NCI-H1092 (cell line): ENCODE measurements at places on chromosomes 16 and 17.

DNA sequence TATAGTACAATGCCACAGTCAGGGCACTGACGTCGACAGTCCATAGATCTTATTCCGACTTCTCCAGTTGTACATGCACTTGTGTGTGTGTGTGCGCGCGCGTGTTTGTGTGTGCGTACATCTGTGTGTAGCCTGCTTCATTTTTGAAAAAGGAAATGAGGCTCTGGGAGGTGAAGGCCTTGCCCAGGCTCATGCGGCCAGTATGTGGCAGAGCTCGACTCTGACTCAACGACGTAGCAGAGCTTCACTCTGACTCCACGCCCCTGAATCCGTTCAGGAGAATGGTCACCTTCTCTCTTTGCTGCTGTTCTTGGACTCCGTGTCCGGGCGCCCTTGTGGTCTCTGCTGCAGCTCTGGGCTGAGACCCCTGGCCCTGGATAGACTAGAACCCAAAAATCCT is 81.6 kb upstream of the CIBAR2 start:
- DNase-seq = no peak

DNA sequence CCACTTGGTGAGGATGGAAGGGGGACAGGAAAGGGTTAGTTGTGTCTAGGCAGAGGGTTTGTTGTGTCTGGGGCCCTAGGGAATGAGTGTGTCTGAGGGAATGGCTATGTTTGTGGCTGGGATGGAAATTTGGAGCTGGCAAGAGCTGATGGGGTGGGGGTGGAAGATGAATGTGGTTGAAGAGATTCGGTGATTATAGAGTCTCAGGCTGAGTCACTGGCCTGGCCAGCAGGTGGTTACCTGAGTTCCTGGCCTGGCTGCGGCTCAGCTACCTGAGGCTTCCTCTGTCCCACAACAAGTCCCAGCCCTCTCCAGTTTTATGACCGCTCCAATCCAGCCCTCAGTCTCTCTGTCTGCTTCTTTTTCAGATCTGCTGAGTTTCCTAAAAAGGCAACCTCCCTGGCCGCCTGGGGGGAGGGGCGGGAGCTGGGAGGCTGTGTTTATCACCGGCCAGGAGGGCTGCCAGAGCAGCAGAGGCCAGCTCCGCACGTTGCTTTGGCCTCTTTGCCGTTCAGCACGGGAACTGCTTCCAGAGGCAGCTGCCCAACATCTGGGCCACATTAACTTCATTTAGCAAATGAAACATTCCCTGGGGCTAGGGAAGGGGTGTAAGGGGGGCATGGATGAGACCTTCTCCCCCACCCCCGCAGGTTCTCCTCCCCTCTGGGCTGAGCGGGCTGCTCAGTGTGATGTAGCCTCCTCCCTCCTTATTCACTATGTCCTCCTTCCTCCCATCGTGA is 21.8 kb downstream of the ITGB3 start:
- no peak for DNase-seq

- DNase-seq = no peak
Observed at GRCh38 chr16:88722784-88723506, 16.6 kb downstream of the CTU2 start.

DNA sequence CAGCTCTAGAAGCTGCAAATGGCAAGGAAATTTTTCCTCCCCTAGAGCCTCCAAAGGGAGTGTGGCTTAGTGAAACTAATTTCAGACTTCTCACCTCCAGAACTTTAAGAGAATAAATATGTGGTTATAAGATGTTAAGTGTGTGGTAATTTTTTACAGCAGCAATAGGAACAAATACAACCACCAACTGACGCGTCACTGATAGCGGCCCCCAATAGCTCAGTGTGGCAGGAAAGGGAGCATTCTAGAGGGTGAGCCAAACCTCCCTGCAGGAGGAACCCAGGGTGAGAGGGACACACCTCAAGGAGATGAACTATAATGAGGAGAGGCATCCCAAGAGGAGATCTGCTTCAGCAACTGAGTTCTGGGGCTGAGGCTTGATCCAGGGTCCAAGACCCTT is 4.0 kb downstream of the CCL4 start:
- DNase-seq = no peak

DNA sequence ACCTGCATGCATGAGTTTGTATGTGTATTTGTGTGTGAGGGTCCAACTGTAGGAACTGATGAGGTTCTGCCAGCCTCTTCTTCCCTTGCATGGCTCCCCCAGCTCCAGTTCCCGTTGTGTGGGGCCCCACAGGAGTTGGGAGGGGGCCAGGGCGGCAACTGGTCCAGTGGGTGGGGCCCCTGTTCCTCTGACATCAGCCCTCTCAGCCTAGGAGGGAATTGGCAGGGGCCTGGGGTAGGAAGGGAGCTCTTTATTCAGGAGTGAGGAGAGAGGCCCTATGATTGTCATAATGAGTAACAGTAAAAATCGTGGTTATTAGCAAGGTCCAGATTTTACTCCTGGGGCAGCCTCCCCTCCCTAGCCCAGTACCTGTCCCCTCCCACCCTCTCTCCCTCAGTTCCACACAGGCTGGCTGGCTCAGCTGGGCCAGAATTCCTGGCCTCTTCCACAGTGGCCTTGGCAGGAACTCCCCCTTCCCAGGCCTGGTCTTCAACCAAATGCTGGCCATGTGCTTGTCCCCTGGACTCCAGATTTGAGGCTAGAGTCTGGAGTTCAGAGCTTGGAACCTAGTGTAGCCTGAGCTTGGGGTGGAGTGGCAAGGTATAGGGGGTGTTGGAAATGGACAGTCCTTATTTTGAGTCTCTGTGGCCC is 18.9 kb downstream of the RARA start:
- no peak for DNase-seq

GRCh38 chr17:19331134-19331533 is 31.4 kb downstream of the B9D1 start:
- no peak for DNase-seq

DNA sequence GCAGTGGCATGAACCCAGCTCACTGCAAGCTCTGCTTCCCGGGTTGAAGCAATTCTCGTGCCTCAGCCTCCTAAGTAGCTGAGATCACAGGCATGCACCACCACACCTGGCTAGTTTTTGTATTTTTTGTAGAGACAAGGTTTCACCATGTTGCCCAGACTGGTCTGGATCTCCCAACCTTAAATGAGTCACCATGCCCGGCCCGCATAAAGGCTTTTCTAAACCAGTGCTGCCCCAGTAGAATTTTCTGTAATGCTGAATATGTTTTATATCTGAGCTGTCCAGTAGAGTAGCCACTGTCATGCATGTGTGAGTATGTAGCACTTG is 36.9 kb upstream of the WSB1 start:
- DNase-seq = no peak

GRCh38 chr16:52077607-52078006 is 469.3 kb downstream of the TOX3 start:
- no peak for DNase-seq

- no peak for DNase-seq
Observed at GRCh38 chr16:24953721-24954120, 61.4 kb downstream of the ARHGAP17 start.

DNA sequence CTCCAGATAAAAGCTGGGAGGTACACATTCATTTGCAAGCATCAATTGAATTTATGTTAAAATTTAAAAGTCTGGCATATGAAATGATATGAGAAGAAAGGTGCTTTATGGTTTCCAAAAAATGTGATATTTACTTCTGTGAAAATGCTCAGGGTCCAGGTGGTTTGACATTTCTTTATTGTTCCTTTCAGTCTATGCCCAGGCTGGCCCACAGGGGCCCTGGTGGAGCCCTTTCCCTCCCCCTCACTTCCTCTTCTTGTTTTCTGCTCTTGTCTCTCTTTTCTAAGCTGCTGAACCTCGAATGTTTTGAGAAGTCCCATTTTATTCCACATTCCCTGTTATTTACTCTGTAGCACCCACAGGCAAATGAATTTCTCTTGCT is 127.8 kb downstream of the HS3ST3B1 start:
- DNase-seq = no peak

- no peak for DNase-seq
Observed at GRCh38 chr16:72764015-72764654, 283.8 kb downstream of the ZFHX3 start.

GRCh38 chr16:73872856-73873255 is 423.8 kb upstream of the PSMD7 start:
- DNase-seq = no peak

DNA sequence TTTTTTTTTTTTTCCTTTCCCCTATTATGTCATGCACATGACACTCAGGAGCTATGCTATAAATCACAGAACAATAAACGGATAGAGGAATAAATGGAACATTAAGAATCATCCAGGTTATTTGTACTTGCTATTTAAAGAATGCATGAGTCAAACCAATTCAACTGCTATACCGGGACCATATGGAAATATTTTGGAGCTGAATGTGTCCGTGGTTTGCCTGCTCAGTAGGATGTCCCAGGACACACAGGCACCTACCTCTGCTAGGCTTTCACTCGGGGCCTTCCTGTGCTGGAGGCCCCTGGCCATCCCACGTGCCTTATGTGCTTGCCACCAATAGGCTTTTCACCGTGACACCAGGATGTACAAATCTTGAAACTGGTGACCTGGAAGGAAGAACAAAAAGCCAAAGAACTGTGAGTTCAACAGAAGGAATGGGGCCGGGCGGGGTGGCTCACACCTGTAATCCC is 15.3 kb upstream of the SEC14L1 start:
- DNase-seq = no peak

- DNase-seq = no peak
Observed at GRCh38 chr16:57285379-57285778, 907 bp upstream of the PLLP start.

DNA sequence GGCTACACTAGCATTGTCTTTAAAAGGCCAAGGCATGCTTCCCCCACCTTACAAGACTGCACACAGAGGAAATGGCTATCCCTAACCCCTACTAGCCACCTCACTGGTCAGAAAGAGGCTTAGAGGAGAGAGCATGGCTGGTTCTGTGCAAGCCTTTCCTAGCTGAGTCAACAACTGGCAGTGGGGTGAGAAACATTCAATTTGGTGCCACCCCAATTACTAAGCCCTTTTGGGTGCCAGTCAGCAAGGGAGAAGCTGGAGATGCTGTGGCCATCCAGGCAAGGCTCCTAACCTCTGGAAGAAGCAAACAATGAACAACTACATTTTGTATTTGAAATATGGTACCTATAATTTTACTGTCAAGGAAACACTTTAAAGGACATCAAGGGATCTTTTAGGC is 4.7 kb upstream of the KAT7 start:
- DNase-seq = no peak

DNA sequence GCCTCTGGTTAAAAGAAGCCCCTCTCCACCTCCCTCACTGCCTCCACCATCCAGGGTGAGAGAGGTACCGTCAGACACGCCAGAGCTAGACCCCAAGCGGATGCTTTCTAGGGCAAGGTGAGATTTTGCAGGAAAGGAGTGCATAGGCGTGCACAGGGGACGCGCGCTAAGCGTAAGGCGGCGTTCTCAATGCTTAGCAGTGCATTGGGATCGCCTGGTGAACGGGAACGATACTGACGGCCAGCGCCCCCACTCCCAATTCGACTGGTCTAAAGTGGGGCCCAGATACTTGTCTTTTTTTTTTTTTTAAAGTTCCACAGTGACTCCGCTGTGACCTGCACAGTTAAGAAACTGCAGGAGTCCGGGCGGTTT is 57.9 kb upstream of the CREBBP start:
- no peak for DNase-seq

DNA sequence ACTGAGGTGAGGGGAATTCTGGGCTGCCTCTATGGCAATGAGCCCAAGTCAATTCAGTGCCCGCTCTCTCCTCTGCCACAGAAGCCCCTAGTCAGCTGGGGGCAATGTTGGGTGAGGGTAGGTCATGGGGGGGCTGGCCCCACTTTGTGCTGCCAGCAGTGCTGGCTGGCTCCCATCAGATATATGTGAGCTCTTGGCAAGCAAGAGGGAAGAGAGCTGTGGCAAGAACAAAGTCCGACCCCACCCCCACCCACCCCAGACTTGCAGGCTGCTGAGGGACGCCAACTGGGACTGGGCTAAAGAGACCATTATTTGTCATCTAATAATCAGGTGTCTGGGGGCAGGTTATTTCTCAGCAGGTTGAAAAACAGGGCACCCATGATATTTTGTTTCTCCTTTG is 89.4 kb downstream of the YPEL2 start:
- peak; percentile 14 for DNase-seq

DNA sequence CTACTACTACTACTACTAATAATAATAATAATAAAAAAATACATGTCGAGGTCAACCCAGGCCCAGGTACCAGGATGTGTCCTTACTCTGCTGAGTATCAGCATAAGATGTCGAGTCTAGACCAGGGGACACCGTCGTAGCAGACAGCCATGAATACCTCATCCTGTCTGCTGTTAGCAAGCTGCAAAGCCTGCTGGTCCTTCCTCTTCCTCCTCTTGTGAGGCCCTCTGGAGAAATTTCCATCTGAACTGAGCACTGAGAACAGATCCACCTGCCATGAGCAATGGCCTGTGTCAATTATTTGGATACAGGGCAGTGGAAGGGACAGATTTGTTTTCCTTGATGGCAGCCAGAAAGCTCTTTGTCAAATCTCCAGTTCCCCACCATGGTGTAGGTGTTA is 168.5 kb downstream of the XYLT1 start:
- no peak for DNase-seq

GRCh38 chr16:59067205-59067604 is 333.1 kb upstream of the GOT2 start:
- DNase-seq = no peak

DNA sequence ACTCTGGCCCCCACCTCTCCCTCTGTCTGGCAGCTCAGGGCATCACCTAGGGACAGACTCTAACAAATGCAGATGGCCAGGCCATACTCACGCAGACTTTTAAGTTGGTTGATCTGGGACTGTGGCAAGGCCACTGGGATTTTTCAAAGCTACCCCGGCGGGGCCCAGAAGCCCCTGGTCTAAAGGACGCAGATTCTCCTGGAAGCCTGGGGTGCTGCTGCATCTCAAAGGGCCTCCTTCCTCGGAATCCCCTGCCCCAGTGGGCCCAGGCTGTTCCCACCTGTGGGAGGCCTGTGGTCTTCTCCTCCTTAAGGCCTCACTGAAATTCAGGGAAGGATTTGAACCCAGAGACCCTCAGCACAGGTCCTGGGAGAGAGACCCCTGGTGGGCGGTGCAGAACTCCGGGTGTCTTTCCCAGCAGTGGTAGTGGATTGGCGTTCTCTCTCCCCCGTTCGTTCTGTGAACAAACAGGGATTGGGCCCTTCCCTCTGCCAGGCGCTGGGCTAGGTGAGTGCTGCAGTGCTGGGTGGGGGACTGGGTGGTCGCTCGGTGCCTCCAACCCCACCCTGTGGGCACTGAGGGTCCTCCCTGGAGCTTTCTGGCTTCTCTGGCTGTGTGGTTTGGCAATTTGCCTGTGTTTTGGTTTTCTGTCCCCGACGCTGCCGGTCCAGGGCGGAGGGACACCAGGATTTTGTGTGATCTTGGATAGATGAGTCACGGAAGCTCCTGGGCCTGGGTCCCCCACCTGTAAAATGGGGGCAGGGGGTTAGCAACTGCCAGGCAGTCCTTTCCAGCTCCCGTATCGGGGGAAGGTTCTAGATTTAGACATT is 160.5 kb upstream of the GSE1 start:
- DNase-seq = no peak
